ENCODE measurements at places on chromosomes 7 and 10. TPM values are rescaled to one million over a fixed set of nuclear protein-coding genes. Genes with fewer than 3 reads are reported as not detected.

Gene ADCYAP1R1
- 70.4 TPM for total RNA-seq

Gene SFTPA1
- total RNA-seq: not detected

Gene CPED1
- total RNA-seq: 4.4 TPM

Gene MYPN
- total RNA-seq: not detected

Gene LHFPL3
- total RNA-seq: 66.0 TPM

Gene KIF11
- total RNA-seq: 12.0 TPM

Gene PON1
- total RNA-seq: 1.2 TPM

Gene HMX2
- 0.92 TPM for total RNA-seq

Gene BTBD16
- total RNA-seq: not detected

Gene ANKRD30A
- total RNA-seq: not detected

Gene C10orf53
- total RNA-seq: not detected

Gene NIPSNAP2
- total RNA-seq: 58.6 TPM

Gene DRGX
- 0.23 TPM for total RNA-seq

Gene TUBB8
- not detected for total RNA-seq

Measured in diencephalon (tissue), 1 donor.